Hindlimb muscle (tissue), 1 donor: ENCODE measurements at places on chromosomes 11 and 22. TPM values are rescaled to one million over a fixed set of nuclear protein-coding genes. Genes with fewer than 3 reads are reported as not detected.

MS4A6E gene
- polyA plus RNA-seq: not detected

APOL3 gene
- polyA plus RNA-seq: 13.8 TPM

DNA sequence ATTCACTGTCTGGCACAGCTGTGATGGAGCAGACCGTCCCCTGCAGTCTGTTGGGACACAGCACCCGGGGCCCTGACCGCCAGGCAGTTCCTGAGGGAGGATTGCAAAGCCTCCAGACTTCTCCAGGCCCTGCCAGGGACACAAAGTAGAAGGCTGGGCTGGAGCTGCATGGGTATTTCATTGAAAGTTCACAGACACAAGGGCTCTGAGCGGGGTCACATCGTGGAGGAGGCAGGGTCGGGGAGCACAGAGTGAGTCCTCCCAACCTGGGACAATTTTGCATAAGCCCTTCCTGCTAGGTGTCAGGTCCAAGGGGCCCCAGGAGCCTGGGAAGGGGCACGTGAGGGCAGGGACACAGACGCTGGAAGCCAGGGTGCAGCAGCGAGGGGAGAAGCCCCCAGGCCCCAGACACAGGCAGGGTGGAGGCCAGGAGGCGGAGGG, 15.7 kb downstream of the IFITM10 start:
- no peak for DNase-seq

DNA sequence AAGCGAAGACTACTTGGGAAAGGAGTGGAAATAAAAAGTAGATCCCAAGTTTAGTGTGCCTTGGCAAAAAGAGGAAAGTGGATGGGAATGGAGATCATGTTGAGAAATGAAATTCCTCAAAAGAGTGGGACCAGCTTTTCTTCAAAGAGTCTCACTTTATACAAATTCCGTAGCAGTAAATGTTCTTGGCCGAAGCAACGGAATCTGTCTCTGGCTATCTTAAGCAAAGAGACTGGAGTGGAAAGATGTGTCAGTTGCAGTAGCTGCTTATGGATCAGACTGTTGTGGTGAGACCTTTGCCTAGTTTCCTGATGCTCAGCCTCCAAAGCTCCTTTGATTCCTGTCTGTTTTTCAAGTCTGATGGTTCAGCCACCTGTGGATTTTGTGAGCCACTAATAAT, 73.6 kb downstream of the CSTPP1 start:
- no peak for DNase-seq

DNA sequence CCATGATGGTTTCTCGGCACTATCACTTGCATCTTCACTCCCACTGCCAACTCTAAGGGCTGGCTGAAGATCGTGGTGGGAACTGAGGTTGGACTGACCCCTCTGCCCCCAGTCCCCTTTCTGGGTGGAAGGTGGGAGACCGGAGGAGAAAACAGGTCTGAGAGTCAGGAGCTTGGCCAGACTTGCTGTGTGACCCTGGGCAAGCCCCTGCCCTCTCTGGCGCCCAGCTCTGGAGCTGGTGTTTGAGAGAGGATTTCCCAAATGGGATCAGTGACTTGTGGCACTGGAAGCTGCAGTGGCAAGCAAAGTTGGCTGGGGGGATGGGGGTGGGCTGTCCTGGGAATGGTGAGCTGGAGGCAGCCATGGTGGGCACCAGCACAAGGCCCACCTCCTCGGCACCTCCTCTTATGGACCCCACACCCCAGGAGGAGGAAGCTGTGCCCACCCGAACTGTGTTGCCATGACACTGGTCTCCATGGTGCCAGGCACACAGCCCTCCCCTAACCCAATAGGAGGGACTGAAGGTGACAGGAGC, 6.5 kb upstream of the PDE2A start:
- DNase-seq: no peak

DNA sequence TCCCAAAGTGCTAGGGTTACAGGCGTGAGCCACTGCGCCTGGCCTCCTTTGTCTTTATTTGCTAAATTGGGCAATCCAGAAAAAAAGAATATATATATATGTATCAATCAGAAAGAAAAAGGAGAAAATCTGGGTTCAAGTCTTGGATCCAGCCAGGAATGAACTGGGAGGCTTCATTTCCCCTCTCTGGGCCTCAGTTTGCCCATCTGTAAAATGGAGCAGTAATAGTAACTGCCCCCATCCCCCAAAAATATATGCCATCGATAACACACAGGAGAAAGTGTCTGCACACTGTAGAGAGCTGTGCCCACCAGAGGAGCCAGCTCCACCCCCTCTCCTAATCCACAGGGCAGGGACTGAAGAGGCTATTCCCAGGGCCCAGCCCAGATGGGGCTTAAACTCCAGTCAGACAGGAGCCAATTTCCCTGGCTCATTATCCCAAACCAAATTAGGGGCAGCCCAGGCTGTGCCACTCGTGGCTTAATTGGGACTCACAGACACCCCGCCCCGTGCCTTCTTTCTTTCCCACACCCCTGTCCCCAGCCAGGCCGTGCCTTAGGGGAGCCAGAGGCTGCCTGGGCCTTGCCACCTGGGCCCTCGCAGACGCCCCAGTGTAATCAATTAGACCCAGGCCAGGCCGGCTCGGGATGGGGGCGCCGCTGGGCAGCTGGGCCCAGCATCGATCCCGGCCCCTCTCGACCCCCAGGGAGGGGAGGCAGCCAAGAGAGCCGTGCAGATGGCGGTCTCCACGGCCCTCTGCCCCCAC, 171.5 kb downstream of the MN1 start:
- no peak for DNase-seq

DNA sequence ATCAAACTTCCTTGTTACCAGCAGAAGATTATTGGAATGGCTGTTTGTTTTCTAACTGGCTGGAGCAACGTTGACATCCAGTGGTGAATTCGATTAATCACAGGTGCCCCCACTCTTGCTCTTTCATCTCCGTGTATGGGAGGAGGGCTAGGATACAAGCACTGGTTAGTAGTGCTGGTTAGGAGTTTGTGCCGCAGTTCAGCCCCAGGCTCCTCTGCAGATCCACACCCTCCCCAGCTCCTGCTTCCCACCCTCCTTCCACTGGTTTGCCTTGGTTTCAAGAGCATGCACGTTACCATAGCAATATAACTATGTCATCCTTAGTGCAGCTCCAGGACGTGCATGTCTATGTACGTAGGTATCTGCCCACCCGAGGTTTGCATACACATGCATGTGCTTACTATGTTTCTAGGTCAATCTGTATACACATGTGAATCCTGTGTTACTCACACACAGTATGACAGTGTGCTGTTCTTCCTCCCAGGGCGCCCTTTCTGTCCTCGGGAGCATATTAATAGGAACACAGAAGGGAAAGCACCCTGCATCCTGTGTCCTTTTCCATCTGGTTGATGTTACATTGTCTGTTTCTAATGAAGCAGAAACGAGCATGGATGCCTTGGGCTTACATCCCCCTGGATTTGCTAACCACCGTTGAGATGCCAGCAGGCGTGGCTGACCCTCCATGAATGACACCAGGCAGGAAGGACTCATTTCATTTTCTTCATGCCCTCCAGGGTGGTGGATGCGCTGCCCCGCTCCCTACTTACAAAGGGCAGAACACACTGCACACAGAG, 539.3 kb downstream of the OPCML start:
- DNase-seq: no peak

GRCh38 chr11:12715941-12716340, 41.7 kb downstream of the TEAD1 start:
- no peak for DNase-seq

GRCh38 chr11:34044664-34045485, 6.7 kb upstream of the CAPRIN1 start:
- no peak for DNase-seq

DNA sequence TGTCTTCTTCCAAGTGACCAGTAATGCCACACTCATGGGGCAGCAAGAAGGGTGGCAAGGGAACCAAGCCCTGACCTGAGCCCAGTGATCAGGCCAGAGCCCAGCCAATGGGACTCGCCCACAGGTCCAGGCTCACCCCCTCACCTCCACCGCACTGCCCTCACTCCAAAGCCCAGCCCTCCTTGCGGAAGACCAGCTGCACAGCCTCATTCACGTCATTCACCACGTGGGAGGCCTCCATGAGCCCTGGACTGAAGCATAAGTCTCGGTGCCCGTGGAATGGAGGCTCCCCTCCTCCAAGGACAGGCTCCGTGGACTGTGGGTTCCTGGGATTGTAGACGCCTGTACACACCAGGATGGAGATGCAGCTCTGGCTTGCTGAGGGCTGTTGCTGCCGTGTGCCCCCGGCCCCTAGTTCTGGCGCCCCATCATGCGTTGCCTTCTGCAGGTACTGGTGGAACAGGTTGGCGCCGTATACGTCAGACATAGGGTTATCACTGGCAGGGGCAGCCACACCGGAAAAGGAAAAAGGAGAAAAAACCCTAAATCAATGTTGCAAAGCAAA, 16.8 kb upstream of the TMEM121B start:
- DNase-seq: no peak

GRCh38 chr11:13885083-13885482, 77.4 kb upstream of the SPON1 start:
- DNase-seq: no peak

- no peak for DNase-seq
Measured at GRCh38 chr11:112156956-112157766, 6.7 kb downstream of the IL18 start.

- DNase-seq: no peak
Measured at GRCh38 chr11:134915212-134915611, 503.2 kb upstream of the B3GAT1 start.
